ENCODE measurements at places on chromosomes 16 and 17.
A peak's percentile ranks its signal among the peaks of the same experiment; 100 is the strongest.

- DNase-seq, result peak; percentile 15
Observed at GRCh38 chr16:324451-325334, 27.8 kb downstream of the AXIN1 start.

DNA sequence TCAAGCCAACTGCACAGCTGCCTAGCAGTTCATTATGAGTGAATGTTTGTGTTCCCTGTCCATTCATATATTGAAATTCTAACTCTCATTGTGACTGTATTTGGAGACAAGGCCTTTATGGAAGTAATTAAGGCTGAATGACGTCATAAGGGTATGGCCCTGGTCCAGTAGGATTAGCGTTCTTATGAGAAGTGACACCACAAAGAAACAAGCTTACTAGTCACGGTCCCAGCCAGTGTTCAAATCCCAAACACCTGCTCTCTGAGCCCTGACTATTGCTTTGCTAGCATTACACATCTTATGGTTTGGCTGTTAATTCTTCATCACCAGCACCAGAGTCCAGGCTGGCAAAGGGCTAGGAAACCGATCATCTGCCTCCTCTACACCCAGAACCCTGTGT lies 2.2 kb downstream of the ZNF668 start:
- no peak for DNase-seq

DNA sequence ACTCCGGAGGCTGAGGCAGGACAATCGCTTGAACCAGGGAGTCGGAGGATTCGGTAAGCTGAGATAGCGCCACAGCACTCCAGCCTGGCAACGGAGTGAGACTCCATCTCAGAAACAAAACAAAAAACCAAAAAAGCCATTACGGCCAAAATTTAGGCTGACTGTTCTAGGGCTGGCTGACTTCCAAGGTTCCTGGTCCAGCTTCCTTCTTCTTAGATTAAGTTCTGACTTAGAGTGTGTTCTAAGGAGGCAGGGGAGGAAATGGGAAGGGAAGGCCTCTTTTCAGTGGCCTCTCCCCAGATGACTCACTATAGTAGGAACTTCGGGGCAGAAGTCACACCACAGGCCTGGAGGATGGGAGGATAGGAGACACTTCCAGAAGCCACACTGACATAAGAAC lies 27.7 kb upstream of the CLEC18B start:
- no peak for DNase-seq

- no peak for DNase-seq
Observed at GRCh38 chr17:37787055-37787757, 42.3 kb upstream of the HNF1B start.

GRCh38 chr16:23959752-23960072 lies 123.9 kb downstream of the PRKCB start:
- DNase-seq, result no peak

DNA sequence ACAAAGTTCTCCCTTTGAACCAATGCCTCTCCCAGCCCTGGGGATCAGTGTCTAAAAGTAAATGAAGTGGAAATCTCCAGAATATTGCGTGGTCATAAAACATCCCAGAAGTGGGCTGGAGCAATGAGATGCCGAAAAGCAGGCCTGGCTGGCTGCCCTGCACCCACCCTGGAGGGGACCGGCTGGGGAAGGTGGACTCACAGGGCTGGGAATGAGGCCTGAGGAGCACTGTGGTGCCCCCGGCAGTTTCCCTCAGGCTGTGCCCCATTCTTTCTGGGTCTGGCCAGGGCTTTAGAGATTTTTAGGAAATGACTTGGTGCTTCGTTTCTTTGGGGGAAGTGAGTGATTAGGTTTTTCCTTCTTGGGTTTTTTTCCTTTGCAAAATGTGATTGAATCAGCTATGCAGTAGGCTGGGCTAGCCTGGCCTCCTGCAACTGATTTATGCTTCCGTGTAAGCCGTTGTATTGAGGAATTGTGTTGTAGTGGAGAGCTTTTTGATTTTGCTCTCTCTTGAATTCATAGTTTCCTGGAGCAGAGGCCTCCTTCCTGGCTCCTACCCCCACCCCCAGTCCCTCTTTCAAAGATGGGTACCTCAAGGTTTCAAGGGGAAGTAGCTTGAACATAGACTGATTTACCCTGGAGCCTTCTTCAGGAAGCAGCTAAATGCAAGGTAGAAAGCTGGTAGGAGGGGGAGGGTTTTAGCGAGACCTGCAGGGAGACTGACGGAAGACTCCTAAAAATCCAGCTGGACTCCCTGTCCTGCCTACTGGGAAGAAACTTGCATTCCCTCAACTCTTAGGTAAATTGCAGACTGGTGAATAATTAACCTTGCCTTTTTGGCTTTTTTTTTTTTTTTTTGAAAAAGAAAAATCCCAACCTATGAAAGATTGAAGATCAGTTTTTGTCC lies 170.2 kb downstream of the RAB11FIP4 start:
- no peak for DNase-seq

GRCh38 chr17:46089389-46089965 lies 90.4 kb downstream of the STH start:
- no peak for DNase-seq

GRCh38 chr17:2266045-2266864 lies 37.3 kb downstream of the SMG6 start:
- DNase-seq, result peak; percentile 72

- no peak for DNase-seq
Observed at GRCh38 chr17:68533887-68534694, 21.9 kb downstream of the PRKAR1A start.

GRCh38 chr16:743794-744500 lies 3.1 kb upstream of the CIAO3 start:
- no peak for DNase-seq

DNA sequence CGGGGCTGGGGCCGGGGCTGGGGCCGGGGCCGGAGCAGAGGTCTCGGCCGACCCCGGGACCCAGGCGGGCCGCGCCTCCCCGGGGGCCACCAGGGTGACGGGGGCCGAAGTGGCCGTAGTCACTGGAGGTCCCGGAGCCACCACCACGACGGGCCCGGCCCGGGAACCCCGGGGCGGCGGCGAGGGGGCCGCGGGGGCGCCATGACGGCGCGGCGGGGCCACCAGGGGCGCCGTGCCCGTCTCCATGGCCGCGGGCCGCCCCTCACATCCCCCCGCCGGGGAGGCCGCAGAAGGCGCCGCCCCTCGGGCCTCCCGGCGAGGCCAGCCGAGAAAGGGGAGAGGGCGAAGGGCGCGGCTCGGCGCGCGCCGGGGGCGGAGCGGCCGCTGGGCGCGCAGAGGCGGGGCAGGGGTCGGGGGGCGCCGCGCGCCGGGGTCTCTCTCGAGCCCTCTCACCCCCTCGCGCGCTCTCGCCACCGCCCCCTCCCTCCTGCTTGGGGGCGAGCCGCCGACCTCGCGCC lies 297 bp downstream of the TBC1D10B start:
- no peak for DNase-seq

GRCh38 chr16:85911251-85911930 lies 12.4 kb downstream of the IRF8 start:
- no peak for DNase-seq

- no peak for DNase-seq
Observed at GRCh38 chr16:25523183-25523582, 168.6 kb upstream of the HS3ST4 start.

GRCh38 chr16:10576390-10577304 lies 3.8 kb downstream of the EMP2 start:
- no peak for DNase-seq

- DNase-seq, result no peak
Observed at GRCh38 chr16:11325404-11326083, 19.7 kb upstream of the RMI2 start.
